ENCODE measurements at places on chromosomes 11 and 22.

DNA sequence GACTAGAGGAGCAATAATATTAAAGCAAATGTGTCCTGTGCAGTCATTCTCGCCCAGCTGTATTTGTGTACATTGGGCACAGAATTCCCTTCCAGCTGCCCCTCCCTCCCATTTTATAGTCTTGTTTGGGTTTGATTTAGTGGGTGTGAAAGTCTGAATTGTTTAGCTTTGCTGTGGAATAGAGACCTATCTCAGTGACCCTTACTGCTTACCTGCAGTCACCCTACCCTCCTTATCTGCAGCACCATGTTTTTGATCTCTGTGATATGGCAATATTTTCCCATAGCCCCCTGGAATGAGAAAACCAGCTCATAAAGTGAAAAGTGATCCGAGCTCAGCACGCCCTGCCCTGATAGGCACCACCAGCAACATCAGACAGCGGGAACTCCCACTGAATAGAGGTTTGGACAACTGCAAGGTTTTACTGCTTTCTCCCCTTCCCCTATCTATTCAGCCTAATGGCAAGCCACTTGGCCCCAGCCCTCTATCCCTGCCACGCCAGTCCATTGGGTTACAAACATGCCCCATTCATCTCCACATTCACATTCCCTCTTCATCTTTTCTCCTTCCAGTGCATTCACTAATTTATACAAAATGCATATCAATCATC is 199.0 kb downstream of the ETS1 start:
- DNase-seq, result no peak

- no peak for DNase-seq
Observed at GRCh38 chr11:96097844-96098421, 174.0 kb upstream of the MTMR2 start.

DNA sequence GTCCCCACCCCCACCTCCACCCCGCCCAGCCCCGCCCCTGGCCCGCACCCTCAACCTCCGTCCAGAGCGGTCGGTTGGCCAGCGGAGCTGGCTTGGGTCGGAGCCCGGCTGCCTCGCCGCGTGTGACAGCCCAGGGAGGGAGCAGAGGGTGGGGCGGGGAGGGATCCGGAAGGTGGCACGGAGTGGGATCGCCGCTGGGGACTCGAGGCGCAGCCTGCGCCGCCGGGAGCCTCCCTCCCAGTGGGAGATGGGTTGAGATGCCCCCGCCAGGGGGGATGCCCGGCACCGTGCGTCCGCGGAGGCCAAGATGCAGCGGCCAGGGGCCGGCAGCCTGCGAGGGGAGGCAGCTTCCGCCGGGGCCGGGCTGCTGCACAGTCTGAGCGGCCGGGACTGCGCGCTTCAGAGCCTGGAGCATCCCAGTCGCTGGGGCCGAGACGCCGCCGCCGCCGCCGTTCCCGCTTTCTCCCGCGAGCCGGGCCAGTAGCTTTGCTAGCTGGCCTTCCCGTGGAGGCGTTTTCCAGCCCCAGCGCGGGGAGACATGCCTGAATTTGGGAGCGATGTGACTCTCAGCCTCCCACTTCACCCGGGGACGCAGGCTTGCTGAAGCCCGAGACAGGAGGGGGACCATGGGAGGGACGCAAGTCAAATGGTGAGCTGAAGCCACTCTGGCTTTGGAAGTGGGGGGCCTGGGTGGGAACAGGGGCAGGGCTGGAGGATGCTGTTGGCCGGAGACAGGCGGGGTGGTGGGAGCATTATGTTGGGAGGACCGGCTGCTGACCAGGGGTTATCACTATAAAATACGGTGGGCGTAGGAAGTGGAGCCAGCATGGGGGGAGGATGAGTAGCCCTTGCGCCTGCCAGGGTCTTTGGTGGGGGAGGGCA is 40.2 kb downstream of the DIXDC1 start:
- DNase-seq, result peak; percentile 12

DNA sequence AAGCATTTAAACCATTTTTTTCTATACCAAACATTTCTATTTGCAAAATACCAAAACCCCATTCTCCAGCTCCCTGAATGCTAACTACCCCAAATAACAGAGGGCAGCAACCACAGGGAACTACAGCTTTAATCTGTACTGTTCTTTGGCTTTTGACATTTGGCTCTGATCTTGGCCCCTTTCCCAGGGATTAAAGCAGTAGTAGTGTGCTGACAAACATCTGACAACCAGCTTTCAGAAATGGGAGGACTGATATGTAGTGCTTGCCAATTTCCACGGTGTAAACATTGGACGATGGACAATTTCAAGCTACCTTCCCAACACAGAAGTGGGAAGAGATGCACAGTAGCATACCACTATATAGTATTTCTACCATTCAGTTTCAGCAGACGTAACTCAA is 88.4 kb upstream of the TEAD1 start:
- DNase-seq, result no peak

GRCh38 chr11:8747173-8747572 is 64.6 kb downstream of the RPL27A start:
- DNase-seq, result no peak

DNA sequence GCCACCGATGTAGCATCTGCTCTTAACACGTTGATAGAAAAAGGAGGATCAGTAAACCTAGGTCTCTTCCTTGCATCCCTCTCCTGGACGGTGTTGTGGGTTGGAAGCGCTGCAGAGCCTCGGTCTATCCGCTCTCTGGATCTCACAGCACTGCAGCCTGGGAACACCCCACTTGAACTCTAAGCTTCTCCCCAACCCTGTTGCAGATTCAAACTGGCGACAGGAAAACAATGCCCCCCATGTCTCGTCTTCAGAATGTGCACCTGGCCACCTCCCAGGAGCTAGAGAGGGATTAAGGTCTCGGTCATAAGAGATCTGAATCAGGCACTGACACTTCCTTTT is 454 bp downstream of the TMEM218 start:
- no peak for DNase-seq

DNA sequence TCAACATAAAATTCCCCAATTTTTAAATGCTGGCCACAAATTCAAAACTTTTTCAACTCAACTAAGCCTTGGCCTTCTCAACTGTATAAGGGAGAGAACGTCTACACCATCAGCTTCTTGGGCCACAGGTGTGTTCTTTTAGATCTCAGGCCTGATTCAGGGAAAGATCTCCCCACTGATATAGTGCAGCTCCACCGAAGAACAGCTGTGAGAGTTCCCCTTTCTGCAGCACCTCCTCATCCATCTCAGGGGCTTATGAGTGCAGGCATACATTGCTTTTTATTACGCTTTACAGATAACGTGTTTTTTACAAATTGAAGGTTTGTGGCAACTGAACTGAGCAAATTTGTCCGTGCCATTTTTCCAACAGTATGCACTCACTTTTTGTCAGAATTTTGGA is 8.0 kb upstream of the CD82 start:
- DNase-seq, result no peak

- peak; percentile 48 for DNase-seq
Observed at GRCh38 chr11:123062892-123063825, 1.2 kb upstream of the HSPA8 start.

DNA sequence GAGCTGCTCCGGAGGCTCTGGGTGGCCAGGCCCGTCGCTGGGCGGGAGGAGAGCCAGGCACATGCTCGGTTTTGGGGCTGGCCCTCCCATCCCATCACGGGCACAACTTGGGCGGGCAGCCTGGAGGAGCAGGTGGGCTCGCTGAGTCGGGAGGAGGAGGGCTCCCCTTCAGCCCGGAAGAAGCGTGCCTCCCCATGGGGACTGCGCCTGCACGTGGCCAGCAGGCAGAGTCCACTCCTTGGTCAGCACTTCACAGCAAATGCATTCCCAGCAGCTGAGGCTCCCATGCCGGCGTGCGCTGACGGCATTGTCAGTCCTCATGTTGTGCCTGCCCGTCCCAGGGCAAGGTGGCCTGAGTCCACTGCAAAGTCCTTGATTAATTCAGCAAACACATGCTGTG is 1281.7 kb downstream of the BRD1 start:
- no peak for DNase-seq

GRCh38 chr11:120337355-120338106 is 1.3 kb downstream of the ARHGEF12 start:
- no peak for DNase-seq

DNA sequence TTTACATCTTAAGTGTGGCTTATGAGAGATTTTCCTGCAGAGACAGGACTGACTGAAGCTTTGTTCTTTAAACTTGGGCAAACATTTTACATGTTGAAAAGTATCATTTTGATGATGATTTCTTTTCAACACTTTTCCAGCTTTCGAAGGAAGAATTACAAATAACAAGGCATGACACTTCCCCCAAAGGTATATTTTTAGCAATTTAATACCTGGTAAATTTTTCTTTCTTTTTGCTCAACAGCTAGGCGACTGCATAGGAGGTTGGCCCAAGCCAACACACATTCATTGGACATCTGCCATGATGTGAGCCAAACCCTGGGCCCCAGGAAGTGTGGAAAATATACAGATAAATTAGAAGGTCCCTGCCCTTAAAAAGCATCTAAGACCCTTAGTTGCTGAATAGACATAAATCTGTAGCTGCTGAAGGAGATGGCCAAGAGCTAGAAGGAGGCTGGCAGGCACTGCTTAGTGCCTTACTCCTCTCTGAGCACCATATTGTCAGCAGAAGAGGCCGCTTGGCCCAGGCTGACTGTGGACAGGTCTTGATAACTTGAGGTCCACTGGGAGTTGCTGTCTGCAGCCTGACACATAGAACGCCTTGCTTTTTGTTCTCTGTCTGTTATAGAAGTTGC is 53.3 kb upstream of the CD44 start:
- no peak for DNase-seq

DNA sequence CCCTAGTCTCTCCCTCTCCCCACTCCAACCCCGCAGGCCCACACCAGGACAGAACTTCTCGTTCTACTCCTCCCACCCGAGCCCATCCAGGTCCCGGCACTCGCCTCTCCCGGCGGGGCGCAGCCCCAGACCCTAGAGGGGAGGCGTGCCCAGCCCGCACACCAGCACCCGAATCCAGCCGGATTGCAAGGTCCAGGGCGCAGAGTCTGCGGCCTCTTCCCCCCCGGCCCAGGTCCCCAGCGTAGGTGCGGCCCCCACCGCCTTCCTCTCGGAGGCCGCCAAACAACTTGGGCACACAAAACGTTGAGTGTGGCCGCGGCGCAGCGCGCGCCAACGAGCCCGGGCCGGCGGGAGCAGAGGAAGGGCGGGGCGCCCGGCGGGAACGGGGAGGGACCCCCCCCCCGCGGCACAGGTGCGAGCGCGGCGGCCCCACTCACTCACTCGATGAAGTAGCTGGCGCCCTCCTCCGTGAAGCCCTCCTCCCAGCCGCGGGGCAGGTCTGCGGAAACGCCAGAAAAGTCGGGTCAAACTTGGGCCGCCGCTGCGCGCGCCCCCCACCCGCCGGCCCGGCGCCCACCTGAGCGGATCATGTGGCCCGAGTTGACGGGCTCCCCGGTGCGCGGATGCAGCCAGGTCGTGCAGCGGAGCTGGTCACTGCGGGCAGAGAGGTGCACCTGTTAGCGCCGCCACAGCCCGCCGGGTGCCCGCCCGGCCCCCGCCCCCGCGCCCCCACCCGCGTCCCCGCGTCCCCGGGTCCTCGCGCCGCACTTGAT is 480 bp downstream of the PLEKHA7 start:
- DNase-seq, result no peak

GRCh38 chr11:114399490-114400215 is 658 bp downstream of the C11orf71 start:
- no peak for DNase-seq

DNA sequence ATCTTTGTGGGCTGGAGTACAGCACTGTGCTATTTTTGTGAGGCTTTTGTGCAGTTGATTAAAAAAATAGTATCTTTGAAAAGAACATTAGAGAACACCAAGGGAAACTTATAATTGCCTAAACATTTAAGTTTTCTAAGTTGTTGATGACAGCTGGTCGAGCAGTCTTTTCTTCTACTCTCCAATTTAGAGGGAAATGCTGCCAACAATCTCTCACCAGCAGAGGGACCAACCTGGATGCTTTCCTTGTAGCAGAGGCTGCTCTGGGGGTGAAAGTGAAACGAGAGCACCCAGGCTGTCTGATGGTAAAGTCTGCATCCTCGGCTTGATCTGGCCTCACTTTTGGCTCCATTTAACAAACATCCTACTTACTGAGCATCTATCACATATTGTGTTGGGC is 1286.5 kb upstream of the TENM4 start:
- no peak for DNase-seq

DNA sequence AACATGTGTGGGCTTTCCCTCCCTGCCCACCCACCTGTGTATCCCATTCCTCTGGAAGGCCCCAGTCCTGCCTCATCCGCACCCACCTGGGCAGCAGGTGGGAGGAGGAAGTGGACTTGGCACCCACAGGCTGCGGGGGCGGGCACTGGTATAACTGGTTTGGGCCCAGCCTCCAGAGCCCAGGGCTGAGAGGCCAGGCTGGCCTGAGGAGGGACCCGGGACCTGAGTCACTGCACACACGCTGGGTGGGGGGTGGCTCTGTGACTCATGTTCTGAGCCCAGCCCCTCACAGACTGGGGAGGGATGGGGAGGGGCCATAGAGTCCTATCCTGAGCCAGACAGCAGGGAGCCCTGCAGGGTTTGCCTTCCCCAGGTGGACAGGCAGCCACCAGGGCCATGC is 16.7 kb downstream of the PHLDA2 start:
- DNase-seq, result no peak

All from T-cell (primary cell).